ENCODE measurements at places on chromosomes 12 and 14. TPM values are rescaled to one million over a fixed set of nuclear protein-coding genes. Genes with fewer than 3 reads are reported as not detected.

The BICD1 gene
- polyA plus RNA-seq = 8.4 TPM

The CCDC177 gene
- 0.63 TPM for polyA plus RNA-seq

The TCL1B gene
- 5.1 TPM for polyA plus RNA-seq

The OR6C2 gene
- not detected for polyA plus RNA-seq

All from testis (tissue), 5 donors.